Stimulated activated naive B cell treated with anti-CD40 and anti-IgM and Interleukin-4, amounts not matched to agents 10 μg/mL and 1 μg/mL and 100 μg/mL, for 72 hours (primary cell): ENCODE measurements at places on chromosomes 3 and 15.

DNA sequence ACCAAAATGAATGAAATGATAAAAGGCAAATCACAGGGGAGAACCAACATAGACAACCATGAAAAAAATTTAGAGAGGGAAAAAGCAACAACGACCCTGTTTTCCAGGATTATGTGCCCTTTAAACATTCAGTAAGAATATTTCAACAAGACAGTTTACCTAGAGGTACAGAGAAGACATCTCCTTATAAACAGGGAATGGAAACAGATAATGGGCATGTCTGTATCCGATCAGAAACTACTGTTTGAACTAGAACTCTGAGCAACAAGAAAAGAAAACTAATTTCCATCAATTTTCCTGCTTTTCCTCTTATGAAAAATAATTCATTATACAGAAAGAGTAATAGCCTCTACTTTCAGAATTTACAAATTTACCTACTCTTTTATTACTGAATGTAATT, 39.3 kb downstream of the DLG1 start:
- H3K36me3 ChIP-seq: peaks cover 5% of the 10 kb centered on the region
- H3K4me1 ChIP-seq: peaks cover 6% of the 10 kb centered on the region
- H3K27ac ChIP-seq: no peak overlapping the region
- DNase-seq: no peak
- no peak overlapping the region for H3K4me3 ChIP-seq

- H3K27me3 ChIP-seq: peaks cover 19% of the 10 kb centered on the region
- no peak for DNase-seq
- H3K4me3 ChIP-seq: no peak overlapping the region
- H3K27ac ChIP-seq: no peak overlapping the region
Observed at GRCh38 chr3:134326760-134327593, 47.3 kb downstream of the AMOTL2 start.

DNA sequence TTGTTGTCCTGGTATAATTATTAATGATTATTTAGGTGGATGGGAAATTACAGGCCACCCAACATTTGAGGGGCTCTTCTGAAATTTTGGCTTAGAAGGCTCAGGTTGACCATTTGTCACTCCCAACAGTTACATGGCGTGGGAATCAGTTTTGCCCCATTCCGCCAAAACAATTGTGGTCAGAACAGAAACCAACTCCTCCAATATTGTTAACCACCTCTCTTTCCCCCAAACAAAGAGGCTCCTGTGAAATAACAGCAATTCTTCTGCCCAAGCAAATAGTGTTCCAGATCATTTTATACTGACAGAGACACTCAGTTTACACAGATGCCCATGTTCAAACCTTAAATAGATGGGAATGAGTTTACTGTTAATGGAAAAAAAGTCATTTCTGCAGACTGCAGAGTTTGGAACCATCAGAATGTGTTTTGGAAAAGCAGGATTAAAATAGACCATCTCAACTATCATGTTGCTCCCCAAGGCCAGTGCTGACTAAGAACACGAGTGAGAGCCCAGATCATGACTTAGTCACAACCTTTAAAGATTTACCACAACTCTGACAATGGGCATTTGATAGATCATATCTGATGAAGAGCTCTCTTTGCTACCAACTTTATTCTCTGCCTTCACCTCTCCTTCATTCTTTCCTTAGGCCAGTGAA, 102.1 kb downstream of the DUT start:
- H3K36me3 ChIP-seq: no peaks in the 10 kb centered on the region
- peaks cover 18% of the 10 kb centered on the region for H3K4me1 ChIP-seq
- DNase-seq: peak; percentile 26
- no peak overlapping the region for H3K27ac ChIP-seq
- no peaks in the 10 kb centered on the region for H3K27me3 ChIP-seq

GRCh38 chr3:10697918-10698317, 118.1 kb upstream of the SLC6A11 start:
- no peak overlapping the region for H3K27ac ChIP-seq
- DNase-seq: no peak
- no peaks in the 10 kb centered on the region for H3K36me3 ChIP-seq
- H3K4me3 ChIP-seq: no peak overlapping the region
- H3K4me1 ChIP-seq: no peaks in the 10 kb centered on the region

DNA sequence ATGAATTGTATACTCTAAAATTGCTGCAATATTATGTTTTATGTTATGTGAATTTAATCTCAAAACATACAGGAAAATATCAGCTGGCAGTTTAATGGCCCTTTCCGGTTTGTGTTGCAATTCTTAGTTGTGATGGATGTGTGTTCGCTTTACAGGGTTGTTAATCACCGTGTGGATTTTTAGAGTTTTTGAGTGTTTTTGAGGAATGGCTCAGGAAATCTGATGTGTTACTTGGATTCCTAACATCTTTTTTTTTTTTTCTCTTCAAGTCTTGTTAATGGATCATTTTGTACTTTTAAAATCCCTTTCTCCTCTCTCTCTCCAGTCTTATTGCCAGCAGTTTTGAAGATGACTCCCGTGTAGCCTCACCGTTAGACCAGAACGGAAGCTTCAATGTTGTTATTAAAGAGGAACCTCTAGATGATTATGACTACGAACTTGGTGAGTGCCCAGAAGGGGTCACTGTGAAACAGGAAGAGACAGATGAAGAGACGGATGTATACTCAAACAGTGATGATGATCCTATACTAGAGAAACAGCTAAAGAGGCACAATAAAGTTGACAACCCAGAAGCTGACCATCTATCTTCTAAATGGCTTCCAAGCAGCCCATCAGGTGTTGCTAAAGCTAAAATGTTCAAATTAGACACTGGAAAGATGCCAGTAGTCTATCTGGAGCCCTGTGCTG, 35.7 kb downstream of the MGA start:
- DNase-seq: peak; percentile 52
- peak overlapping the region; percentile 66 for H3K4me3 ChIP-seq
- H3K4me1 ChIP-seq: peaks cover 24% of the 10 kb centered on the region
- H3K27me3 ChIP-seq: no peaks in the 10 kb centered on the region
- peaks cover 20% of the 10 kb centered on the region for H3K36me3 ChIP-seq

- no peak for DNase-seq
- no peaks in the 10 kb centered on the region for H3K4me1 ChIP-seq
- no peak overlapping the region for H3K27ac ChIP-seq
- no peaks in the 10 kb centered on the region for H3K27me3 ChIP-seq
- H3K4me3 ChIP-seq: no peak overlapping the region
Observed at GRCh38 chr3:49916686-49917085, 12.9 kb downstream of the MON1A start.

DNA sequence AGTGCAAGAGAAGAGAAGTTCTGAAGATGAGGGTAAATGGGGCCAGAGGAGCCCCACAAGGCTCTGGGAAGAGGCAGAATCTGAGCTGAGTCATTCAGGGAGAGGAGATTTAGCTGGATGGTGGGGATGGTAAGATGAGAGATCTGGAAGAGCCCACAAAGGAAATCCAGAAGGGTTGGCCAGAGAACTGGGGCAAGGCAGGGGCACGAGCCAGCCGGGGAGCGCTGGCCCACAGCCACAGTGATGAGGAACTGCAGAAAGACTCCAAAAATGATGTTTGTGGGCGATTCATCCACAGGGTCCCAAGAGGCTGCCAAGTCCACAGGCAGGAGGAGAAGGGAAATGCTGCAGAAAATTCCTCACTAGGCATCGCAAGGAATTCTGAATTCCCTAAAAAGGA, 75.9 kb upstream of the ATP2B2 start:
- H3K4me3 ChIP-seq: no peak overlapping the region
- no peak overlapping the region for H3K27ac ChIP-seq
- no peaks in the 10 kb centered on the region for H3K36me3 ChIP-seq
- peaks cover 25% of the 10 kb centered on the region for H3K27me3 ChIP-seq

GRCh38 chr3:58350627-58351013, 17.9 kb downstream of the PXK start:
- no peak for DNase-seq
- no peaks in the 10 kb centered on the region for H3K27me3 ChIP-seq
- H3K4me3 ChIP-seq: peak overlapping the region; percentile 57
- H3K27ac ChIP-seq: peak overlapping the region; percentile 94

DNA sequence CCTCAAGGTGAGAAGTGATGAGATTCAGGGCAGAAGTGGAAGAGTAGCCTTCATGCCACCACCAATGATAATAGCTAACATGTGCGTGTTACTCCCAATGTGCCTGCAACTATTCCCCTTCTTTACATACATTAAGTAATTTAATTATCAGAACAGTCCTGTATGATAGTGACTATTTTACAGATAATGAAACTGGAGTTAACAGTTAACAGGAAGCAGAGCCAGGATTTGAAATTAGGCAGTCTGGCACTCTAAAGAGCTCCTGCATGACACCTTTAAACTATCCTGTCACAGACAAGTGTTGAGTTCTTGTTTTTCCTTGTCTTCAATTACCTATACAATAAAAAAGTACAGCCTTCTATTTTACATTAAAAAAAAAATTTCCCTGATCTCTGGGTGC, 148.8 kb downstream of the LEKR1 start:
- no peaks in the 10 kb centered on the region for H3K27me3 ChIP-seq
- no peak for DNase-seq
- no peaks in the 10 kb centered on the region for H3K36me3 ChIP-seq
- H3K4me1 ChIP-seq: peaks cover 38% of the 10 kb centered on the region
- H3K27ac ChIP-seq: no peak overlapping the region

- no peak overlapping the region for H3K4me3 ChIP-seq
- H3K27ac ChIP-seq: no peak overlapping the region
- no peaks in the 10 kb centered on the region for H3K4me1 ChIP-seq
- no peaks in the 10 kb centered on the region for H3K36me3 ChIP-seq
- no peak for DNase-seq
Observed at GRCh38 chr3:95327478-95327877, 1264.6 kb downstream of the NSUN3 start.

- no peak overlapping the region for H3K27ac ChIP-seq
- H3K4me3 ChIP-seq: no peak overlapping the region
- H3K4me1 ChIP-seq: peaks cover 22% of the 10 kb centered on the region
- H3K36me3 ChIP-seq: no peaks in the 10 kb centered on the region
Observed at GRCh38 chr3:56889131-56889530, 87.4 kb upstream of the ARHGEF3 start.

DNA sequence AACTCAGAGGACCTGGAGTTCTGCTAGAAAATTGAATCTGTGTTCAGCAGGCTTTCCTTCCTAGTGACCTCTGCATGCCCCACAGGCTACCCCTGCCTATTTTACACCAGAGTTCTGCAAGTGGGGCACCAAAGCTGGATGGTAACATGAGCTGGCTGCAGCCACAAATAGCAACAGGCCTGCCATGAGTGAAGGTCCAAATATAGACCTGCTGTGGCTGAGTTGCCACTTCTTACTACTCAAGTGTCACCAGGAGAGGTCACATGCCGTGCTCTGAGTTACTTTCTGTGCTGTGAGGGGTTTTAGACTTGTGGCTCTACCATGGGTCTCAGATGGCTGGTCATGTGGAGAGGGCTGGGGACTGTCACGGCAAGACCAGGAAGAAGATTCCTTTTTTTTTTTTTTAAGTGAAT, at the start of gene FSD2:
Gene FSD2, minus strand, starts transcription at position 76 of the 413 bp plus-strand sequence. CDS start 18,679 bp downstream, outside the sequence.
- H3K4me1 ChIP-seq: peaks cover 67% of the 10 kb centered on the region
- peak; percentile 82 for DNase-seq
- peak within 1 kb of the TSS; percentile 95 for H3K27ac ChIP-seq
- H3K4me3 ChIP-seq: peak within 1 kb of the TSS; percentile 73

- H3K27ac ChIP-seq: no peak overlapping the region
- no peaks in the 10 kb centered on the region for H3K4me1 ChIP-seq
- no peaks in the 10 kb centered on the region for H3K27me3 ChIP-seq
- no peaks in the 10 kb centered on the region for H3K36me3 ChIP-seq
- DNase-seq: no peak
- H3K4me3 ChIP-seq: no peak overlapping the region
Observed at GRCh38 chr15:80838012-80838411, 58.8 kb downstream of the CEMIP start.

- H3K27me3 ChIP-seq: peaks cover 7% of the 10 kb centered on the region
- no peak overlapping the region for H3K27ac ChIP-seq
- H3K36me3 ChIP-seq: no peaks in the 10 kb centered on the region
- no peak for DNase-seq
- no peak overlapping the region for H3K4me3 ChIP-seq
Observed at GRCh38 chr15:44801364-44801763, 65.0 kb downstream of the TRIM69 start.

DNA sequence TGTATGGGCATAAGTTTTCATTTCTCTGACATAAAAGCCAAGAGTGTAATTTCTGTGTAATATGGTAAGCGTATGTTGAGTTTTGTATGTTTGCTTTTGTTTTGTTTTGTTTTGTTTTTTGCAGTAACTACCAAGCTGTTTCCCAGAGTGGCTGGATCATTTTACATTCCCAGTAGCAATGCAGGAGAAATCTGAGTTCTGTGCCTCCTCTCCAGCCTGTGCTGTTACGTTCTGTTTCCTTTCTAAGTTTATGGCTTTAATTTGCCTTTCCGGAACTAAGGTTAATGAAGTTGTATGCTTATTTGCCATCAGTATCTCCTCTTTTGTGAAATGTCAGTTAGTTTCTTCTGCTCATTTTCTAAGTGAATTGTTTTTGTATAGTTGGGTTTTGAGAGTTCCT, 307.8 kb downstream of the GABRG3 start:
- H3K4me3 ChIP-seq: no peak overlapping the region
- H3K36me3 ChIP-seq: no peaks in the 10 kb centered on the region
- DNase-seq: no peak
- no peaks in the 10 kb centered on the region for H3K4me1 ChIP-seq

DNA sequence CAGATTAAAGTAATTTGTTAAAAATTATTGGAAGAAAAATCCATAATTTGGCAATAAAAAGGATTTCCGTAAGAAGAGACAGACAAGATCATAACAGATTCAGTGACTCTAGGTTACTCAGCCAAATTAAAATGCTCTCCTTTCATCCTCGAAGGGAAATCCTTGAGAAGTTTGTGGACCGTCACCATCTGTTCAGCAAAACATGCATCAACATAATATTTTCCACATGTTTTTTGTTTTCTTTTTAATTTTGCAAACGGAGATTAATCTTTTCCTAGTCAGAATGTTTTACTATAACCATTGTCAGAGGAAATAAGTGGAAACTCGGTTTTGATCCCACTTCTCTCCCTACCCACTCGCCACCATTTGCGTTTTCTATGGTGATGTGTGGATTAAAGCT, 128.3 kb downstream of the TMCO5A start:
- H3K4me3 ChIP-seq: no peak overlapping the region
- no peak overlapping the region for H3K27ac ChIP-seq
- H3K4me1 ChIP-seq: peaks cover 19% of the 10 kb centered on the region
- peaks cover 2% of the 10 kb centered on the region for H3K36me3 ChIP-seq

DNA sequence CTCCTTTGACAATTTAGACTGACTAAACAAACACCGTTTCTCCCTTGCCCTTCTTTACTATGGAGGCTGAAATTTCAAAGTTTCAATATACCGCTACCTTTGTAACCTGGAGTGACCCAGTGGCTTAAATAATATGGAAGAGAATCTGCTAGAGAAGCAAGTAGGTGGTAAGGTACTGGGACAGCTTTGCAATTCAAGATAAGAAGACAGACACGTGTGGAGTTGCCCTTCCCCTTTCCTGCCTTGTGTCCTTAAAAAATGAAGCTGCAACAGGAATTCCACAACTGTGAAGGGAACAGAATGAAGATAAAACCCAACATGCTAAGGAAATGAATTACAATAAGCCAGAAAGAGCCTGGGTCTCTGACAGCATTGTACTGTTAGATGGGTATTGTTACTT, 26.4 kb downstream of the CBLB start:
- H3K36me3 ChIP-seq: peaks cover 14% of the 10 kb centered on the region
- H3K4me1 ChIP-seq: peaks cover 26% of the 10 kb centered on the region
- H3K27ac ChIP-seq: no peak overlapping the region
- H3K27me3 ChIP-seq: no peaks in the 10 kb centered on the region
- no peak overlapping the region for H3K4me3 ChIP-seq
